Activated CD4-positive, alpha-beta T cell treated with anti-CD3 and anti-CD28 coated beads for 48 hours (primary cell): ENCODE measurements at places on chromosomes 12 and 14.

DNA sequence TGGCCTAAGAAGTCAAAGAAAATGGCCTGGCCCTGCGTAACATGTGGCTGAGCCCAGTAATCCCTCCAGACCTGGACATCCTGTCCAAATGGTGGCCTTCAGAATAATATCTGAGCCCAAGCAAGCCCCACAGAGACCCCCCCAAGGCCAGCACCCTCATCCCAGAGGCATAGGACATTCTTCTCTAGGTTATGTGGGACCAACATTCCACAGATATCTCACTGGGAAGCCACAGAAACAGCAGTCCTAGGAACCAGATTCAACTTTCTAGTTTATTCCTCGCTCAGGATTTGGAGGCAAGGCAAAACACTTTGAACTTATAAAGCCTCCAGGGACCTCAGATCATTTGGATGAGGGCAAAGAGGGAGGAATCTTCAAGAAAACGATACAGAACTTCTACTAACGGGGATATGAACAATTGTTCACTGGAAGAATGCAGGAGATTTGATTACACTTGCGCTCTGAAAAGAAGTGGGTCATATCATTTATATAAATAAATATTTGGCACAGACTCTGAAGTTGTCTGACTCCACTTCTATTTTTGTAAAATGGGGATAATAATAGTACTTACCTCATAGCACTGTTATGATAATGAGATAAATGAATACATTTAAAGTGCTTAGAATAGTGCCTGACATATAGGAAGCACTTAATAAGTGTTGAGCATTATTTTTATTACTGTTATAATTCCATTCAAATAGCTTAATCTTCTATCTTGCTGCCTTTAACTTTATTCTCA is 171.5 kb downstream of the NUAK1 start:
- no peak for DNase-seq

GRCh38 chr14:56731187-56731586 is 79.1 kb downstream of the OTX2 start:
- DNase-seq: no peak

DNA sequence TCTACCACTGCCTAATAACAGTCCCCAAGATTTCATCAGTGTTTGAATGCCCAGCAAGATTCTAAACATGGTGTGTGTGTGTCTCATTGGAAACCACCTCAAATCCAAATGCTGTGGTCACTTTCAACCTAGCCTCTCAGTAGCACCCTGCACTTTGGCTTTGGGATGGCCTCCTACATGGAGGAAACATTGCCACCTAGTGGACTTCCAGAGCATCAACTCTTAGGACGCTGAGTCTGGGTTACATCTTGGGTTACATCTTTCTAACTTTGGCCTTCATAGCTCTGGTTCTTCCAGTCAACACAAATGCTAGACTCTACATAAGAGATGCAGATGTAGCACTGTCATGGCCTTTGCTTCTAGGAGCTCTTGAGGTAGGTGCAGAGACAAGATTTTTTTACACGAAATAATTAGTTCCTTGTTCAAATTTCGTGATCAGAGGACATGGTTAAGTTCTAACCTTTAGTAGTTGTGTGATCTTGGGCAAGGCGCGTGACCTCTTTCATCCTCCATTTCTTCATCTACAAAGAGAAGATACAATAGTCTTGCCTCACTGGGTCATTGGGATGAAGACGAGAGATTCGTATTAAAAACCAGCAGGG is 113.5 kb upstream of the VASH1 start:
- DNase-seq: peak; percentile 27

GRCh38 chr12:127803545-127803944 is 463.4 kb upstream of the TMEM132C start:
- DNase-seq: no peak

GRCh38 chr12:14481201-14481600 is 86.5 kb downstream of the PLBD1 start:
- DNase-seq: no peak

- no peak for DNase-seq
These were observed 15.8 kb upstream of the ERGIC2 start for GRCh38 chr12:29396774-29397173.

DNA sequence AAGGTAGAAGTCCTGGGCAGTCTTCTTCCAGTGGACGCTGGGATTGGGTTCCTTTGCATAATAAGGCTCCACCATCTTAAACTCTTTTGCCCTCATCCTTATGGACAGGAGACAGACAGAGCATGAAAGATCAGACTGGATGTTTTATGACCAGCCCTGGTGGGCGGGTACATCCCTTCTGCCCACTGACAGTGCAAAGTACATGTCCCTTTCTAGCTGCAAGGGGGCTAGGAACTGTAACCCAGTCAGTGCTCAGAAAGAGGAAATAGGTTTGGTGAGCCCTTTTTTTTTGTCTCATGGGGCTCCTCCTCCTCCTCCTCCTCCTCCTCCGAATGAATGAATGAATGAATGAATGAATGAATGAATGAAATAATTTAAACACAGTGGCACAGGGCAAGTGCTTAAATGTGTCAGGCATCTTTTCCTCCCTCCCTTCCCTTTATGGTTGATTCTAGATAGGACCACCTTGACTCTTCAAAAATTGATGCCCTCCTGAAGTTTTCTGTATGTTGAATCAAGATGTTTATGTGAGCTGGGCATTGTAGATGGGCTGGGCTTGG is 36.4 kb upstream of the HNF1A start:
- DNase-seq: no peak

DNA sequence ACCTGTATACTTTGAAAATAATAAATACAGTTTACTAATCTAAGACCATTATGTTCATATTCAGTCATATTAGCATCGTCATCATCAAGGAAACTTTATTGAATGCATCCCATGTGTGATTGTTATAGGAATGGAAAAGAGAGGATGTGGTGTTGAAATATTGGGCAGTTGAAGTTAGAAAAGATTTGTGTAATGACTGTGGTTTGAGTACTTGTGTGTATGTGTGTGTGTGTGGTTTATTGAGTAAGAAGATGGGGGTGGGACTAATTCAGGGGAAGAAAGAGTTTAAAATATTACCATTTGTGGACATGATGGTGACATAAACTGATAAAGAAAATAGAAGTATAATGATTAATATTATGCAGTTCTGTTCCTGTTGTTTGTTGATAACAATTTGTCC is 238.7 kb upstream of the SEL1L start:
- DNase-seq: no peak

- peak; percentile 87 for DNase-seq
These were observed 986.3 kb upstream of the TMEM132C start for GRCh38 chr12:127280393-127281275.

GRCh38 chr14:54591866-54592265 is 24.9 kb downstream of the SAMD4A start:
- DNase-seq: no peak

GRCh38 chr14:52048641-52049204 is 20.1 kb downstream of the NID2 start:
- DNase-seq: no peak

- DNase-seq: no peak
These were observed 15.4 kb upstream of the HIGD1C start for GRCh38 chr12:50936821-50937530.

DNA sequence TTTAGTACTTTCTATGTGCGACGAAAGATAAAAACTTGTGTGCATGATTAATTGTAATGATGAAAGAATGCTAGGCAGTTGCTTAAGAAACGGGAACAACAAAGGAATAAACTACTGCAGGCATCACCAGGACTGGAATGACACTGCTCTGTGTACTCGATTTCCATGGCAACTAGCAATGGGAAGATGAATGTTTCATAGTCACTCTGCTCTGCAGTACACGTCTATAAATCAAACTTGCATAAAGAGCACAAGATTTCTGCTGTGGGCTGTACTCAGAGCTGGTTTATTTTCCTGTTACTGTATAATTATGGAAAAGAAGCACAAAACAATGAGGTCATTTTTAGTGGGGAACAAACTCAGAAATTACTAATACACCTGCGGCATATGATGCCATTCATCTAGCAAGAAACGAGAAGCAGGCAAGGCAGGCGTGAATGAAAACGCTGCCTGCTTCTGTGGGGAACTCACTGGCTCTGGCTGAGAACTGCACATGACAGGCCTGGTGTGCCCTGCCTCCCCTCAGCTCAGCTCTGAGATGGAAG is 41.8 kb downstream of the EFCAB11 start:
- no peak for DNase-seq

DNA sequence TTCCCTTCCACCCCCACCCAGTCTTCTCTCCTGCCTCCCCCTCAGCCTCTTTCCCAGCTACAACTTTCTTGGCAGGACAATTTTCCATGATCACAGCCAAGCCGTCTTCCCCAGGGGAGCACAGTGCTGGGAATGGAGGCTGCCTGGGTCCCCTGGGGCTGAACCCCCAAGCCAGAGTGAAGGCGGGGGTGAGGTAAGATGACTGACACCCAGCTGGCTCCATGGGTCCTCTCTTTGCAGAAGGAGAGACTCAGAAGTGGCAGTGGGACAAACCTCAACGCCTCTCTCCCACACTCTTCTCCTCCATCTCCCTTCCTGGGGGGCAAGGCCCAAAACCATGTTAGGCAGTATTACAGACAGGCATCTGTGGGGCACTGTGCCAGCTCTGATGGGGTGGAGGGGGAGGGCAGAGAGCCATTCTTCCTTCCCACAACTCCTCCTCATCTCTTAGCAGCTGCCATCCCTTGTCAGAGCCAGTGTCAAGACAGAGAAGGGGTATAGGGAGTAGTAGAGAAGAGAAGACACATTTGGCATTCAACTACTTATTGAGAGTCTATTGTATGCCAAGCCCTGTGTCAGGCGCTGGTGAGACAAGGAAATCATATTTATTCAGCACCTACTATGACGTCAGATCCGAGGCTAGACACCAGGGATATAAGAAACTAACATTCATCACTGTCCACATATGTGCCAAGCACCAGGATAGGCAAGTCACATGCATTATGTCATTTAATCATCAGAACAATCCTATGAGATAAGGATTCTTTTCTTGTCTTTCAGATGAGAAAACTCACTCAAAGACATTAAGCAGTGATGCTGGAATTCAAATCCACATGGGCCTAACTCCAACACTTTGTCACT is 3.6 kb downstream of the ITGA7 start:
- DNase-seq: no peak

DNA sequence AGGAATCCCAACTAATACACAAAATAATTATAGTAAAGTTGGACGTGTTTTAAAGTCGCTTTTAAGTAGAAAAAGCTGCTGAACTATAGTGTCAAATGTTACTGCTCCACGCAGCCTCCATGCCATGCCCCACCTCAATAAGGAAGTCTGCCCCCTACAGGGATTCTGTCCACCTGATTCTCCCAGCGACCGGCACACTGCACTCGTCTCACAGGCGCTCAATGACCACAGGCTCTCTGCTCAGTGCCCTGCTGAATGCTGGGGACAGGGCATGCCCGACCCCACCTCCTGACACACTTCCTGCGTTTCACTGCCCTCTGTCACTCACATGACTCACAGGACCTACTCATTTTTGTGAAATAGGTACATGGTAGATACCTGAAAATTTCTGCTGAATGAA is 48.9 kb downstream of the BDKRB1 start:
- no peak for DNase-seq

DNA sequence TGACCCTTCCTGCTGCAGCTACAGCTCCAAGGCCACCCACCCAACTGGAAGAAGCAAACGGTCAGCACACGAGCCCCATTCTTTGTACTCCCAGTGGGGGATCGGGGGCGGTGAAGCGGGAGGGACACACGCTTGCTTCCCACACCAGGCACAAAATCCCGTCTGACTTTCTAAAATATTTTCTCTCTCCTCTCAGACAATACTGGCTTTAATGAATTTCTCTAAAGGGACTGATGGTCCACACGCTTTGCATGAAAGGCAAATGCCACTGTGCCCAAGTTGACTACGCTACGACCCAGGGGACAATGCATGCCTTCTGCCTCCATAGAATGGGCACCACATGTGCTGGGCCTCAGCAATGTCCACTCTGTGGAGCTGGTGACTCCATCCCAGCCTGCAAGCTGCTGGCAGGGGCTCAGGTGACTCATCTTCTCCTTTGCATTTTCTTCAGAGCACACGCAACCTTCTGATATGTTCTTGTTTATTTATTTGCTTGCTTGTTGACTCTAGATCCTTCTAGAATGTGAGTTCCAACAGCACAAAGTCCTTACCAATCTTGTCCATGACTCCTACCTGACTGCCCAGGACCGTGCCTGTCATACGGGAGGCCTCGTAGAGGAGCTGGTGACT is 15.6 kb downstream of the SYNE3 start:
- no peak for DNase-seq

GRCh38 chr12:110050927-110051326 is 2.6 kb upstream of the C12orf76 start:
- no peak for DNase-seq

GRCh38 chr12:70698345-70698744 is 61.1 kb upstream of the PTPRB start:
- no peak for DNase-seq

GRCh38 chr12:109735051-109735521 is 21.5 kb downstream of the FAM222A start:
- DNase-seq: no peak

GRCh38 chr12:114779647-114780046 is 95.7 kb upstream of the TBX3 start:
- DNase-seq: no peak

GRCh38 chr12:107651571-107652449 is 33.8 kb upstream of the PWP1 start:
- DNase-seq: no peak

DNA sequence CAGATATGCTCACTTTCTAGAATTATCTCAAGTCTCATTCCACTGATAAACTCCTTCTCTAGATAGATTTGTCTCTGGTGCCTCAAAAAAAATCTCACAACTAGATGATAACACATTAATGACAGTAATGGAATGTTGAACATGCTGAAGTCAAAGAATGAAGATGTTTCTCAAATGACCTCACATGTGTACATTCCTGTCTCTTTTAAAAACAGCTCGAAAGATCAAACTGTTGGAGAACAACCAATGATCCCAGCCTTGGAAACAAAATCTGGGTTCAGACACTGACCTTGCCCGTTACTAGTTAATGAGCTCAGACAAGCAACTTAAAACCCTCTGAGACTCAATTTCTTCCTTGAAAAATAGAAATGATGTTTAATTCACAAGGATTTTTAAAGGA is 44.7 kb upstream of the KCNJ8 start:
- no peak for DNase-seq

DNA sequence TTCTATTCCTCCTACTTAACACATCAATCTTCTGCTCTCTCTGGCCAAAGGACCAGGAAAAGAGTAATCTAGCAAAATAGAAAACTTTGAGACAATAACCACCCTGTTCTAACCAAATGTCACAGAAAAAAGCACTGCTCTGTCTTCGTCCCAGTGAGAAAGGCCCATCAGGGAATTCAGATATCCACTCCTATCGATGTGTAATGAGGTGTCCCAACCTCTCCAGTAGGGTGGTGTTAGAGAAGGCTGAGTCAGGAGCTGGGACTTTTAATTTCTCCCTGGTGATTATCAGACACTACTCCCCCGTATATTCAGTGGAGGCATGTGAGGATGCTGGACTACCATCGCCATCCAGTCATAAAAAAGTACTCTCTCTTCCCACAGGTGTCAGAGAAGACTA is 130.3 kb downstream of the TMTC3 start:
- no peak for DNase-seq
